DMS 273 treated with DMSO at 0.1 percent for 48 hours (cell line): ENCODE measurements at places on chromosomes 16 and 17.

DNA sequence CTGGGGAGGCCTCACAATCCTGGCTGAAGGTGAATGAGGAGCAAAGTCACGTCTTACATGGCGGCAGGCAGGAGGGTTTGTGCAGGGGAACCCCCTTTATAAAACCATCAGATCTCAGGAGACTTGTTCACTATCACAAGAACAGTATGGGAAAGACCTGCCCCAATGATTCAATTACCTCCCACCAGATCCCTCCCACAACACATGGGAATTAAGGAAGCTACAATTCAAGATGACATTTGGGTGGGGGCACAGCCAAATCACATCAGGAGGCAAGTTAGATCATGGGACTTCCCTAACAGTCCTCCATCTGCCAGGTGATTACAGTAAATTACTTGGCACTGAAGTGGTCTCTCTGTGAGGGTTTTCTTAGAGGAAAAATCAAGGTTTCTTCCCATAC, 5.3 kb downstream of the TMEM114 start:
- DNase-seq, result peak; percentile 25

DNA sequence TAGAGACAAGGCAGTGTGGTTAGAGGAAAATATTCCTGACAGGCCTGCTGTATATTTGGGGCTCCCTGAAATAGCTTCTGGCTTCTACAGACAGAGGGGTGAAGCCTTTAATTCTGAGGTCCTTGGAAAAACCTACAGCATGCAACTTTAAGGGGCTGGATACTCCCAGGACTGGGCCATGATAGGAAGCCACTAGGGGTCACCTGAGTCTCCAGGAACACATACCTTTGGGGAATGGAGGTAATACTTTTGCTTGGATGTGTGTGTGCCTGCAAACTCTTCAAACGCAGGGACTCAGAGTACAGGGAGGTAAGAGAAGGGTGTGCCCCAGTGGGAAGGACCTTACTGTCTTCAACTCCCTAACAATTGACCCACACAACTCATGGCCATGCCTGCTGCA, 4.1 kb downstream of the ASIC2 start:
- no peak for DNase-seq

- peak; percentile 12 for DNase-seq
These were observed 423.7 kb downstream of the TOX3 start for GRCh38 chr16:52123061-52123839.

- no peak for DNase-seq
These were observed 108.5 kb downstream of the RAB11FIP4 start for GRCh38 chr17:31499771-31500554.

- no peak for DNase-seq
These were observed 64.7 kb downstream of the TOM1L2 start for GRCh38 chr17:17907469-17907868.

GRCh38 chr17:66485309-66485947, 183.0 kb downstream of the PRKCA start:
- DNase-seq, result no peak
